ENCODE measurements at places on chromosomes 11 and 22.

- peak; percentile 87 for DNase-seq
Measured at GRCh38 chr11:798093-798713, at the start of gene SLC25A22. TSS of gene SLC25A22 (minus strand) at chr11:798281. CDS start at chr11:795006, 3,275 bp downstream.

- no peak for DNase-seq
Measured at GRCh38 chr11:12494699-12495098, 117.3 kb downstream of the PARVA start.

DNA sequence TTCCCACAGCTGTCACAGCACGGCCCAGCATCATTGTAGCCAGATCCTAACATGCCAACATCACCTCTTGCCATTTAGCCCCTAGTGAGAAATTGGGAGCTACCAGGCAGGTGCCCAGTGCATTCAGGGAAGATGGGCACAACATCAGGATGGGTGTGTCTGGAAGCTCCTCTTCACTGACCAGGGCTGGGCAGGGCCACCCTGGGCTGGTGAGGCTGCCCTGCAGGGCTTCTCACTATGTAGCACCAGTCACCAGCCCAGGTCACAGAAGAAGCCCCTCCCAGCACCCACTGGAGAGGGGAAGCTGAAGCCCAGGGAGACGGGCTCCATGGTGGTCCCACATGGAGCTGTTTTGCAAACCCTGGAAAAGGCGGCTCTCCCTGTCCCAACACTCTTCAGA lies 13.9 kb downstream of the ZNF74 start:
- no peak for DNase-seq

GRCh38 chr11:67179892-67180490 lies 60.9 kb downstream of the KDM2A start:
- no peak for DNase-seq

- DNase-seq = no peak
Measured at GRCh38 chr11:11582011-11582701, 39.6 kb downstream of the GALNT18 start.

DNA sequence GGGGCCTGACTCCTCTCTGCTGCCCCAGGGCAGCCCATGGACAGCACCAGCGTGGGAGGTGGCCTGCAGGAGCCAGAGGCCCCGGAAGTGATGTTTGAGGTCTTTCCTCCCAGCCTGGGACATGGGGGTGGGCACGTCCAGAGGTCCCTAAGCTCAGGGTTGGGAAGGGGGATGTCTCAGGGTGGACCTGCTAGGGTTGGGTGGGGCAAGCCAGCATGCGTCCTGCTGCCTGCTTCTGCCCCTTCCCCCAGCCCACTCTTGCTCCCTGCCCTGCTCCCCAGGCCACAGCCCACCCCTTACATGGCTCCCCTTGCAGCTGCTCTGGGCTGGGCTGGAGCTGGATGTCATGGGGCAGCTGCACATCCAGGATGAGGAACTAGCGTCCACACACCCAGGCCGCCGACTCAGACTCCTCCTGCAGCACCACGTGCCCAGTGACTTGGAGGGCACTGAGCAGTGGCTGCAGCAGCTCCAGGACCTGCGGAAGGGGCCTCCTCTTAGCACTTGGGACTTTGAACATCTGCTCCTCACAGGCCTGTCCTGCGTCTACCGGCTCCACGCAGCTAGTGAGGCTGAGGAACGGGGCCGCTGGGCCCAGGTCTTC lies 1.3 kb downstream of the FAM180B start:
- no peak for DNase-seq

GRCh38 chr11:60502221-60502775 lies 9.7 kb downstream of the MS4A12 start:
- no peak for DNase-seq

GRCh38 chr22:19275919-19276600 lies 15.5 kb downstream of the CLTCL1 start:
- DNase-seq = no peak

- DNase-seq = no peak
Measured at GRCh38 chr11:119496997-119497396, 74.0 kb upstream of the THY1 start.

GRCh38 chr11:101996111-101996510 lies 51.1 kb upstream of the CFAP300 start:
- no peak for DNase-seq

All from RPMI8226 (cell line).